ENCODE measurements at places on chromosomes 4 and X. TPM values are rescaled to one million over a fixed set of nuclear protein-coding genes. Genes with fewer than 3 reads are reported as not detected.

GRCh38 chr4:18247189-18247588 lies 225.6 kb upstream of the LCORL start:
- no peak for DNase-seq

GRCh38 chr4:29278585-29278984 lies 1441.6 kb upstream of the PCDH7 start:
- no peak for DNase-seq

DNA sequence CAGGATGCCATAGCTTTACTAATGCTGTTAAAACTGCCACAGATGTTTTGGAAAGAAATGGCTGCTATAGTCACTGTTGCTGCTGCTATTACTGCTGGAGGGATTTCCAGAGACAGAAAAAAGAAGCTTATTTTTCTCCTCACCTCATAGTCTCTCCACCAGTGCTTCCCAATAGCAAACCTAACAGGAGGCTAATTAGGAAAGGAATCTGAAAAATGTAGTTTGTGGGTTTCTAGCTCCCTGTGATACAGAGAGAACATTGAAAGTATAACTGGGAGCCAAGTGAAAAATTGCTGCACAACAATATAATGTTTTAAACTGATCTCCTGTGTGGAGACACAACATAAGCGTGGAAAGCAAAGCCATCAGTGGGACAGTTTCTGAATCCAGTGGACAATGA lies 8.6 kb upstream of the TSPAN7 start:
- no peak for DNase-seq

The ADGRL3 gene
- 55.9 TPM for total RNA-seq

The RADX gene
- 2.8 TPM for total RNA-seq

- DNase-seq, result no peak
These were observed 164.7 kb downstream of the DCLK2 start for GRCh38 chr4:150242820-150243458.

The HTRA3 gene
- 25.8 TPM for total RNA-seq

- DNase-seq, result no peak
These were observed 41.8 kb downstream of the UGT2B28 start for GRCh38 chr4:69322055-69322454.

The IDS gene
- 25.4 TPM for total RNA-seq

GRCh38 chr4:123449780-123450179 lies 53.2 kb downstream of the SPRY1 start:
- DNase-seq, result peak; percentile 12

The TMPRSS11A gene
- total RNA-seq, result 0.10 TPM

GRCh38 chrX:10208281-10208856 lies 51.6 kb downstream of the CLCN4 start:
- no peak for DNase-seq

GRCh38 chr4:102640669-102641068 lies 120.1 kb downstream of the MANBA start:
- DNase-seq, result no peak

DNA sequence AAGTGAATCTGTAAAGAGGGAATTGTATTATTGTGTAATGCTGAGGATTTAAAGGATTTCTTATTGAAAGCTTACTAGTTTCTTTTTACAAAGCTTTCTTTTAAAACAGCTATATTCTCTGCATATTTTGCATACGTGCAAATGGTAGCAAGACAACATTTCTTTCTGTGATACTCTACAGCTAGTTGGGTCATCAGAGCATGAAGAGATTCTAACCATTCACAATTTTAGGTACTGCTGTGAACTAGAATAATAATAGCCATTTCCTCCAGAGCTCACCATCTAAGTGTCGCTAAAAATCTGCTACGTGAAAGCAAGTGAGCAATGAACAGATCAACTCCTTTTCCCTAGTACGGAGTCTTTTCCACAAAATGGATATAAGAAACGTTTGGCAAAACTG lies 37.3 kb downstream of the ARHGAP6 start:
- DNase-seq, result no peak

DNA sequence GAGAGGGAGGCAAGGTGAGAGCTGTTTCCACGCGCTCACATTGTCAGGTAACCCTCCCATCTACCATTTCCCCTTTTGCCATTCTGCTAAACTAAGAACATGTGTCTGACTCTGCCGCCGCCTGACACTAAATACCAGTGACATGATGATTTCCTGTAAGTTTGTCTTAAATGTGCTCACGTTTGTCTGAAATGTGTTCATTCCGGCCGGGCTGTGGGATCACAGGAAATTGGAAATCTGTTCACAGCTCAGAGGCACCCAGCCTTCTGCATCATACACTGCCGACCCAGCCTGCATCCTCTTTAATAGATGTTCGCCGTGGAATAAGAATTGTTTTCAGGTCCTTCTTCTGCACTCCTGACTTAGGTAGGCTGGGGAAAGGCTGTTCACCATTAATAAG lies 336.2 kb upstream of the PPARGC1A start:
- DNase-seq, result peak; percentile 28

GRCh38 chr4:56313132-56313531 lies 74.2 kb downstream of the AASDH start:
- DNase-seq, result no peak

- DNase-seq, result no peak
These were observed 53.4 kb downstream of the HNRNPD start for GRCh38 chr4:82320351-82320750.

The ENPEP gene
- total RNA-seq, result 26.7 TPM

The LRAT gene
- not detected for total RNA-seq

- no peak for DNase-seq
These were observed 75.4 kb downstream of the MBNL3 start for GRCh38 chrX:132413459-132413858.

The PHF8 gene
- total RNA-seq, result 21.7 TPM

The ARHGEF6 gene
- total RNA-seq, result 18.6 TPM

The VCX3B gene
- not detected for total RNA-seq

The CCSER1 gene
- 12.3 TPM for total RNA-seq

GRCh38 chr4:1866189-1866661 lies 5.0 kb upstream of the NSD2 start:
- no peak for DNase-seq

DNA sequence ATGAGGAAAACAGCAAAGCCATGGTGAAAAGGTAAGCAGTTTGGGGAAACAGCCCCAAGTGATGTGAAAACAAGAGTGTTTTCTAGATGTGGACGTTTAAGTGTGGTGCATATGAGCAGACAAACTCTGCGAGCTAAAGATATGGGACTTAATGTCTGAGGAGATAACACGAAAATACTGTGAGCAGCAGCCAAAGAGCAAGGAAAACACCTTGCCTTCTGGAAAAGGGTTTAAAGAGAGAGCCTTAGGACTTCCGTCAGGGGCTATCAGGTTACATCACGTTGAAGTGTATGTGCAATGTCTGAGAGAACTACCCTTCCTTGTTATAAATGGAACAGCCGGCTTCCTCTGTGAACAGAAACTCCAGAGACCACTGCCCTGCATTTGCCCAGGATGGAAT lies 54.2 kb downstream of the LEF1 start:
- DNase-seq, result no peak

Data from skin of body (tissue), 3 donors.